Stimulated activated CD4-positive, alpha-beta T cell treated with anti-CD3 and anti-CD28 coated beads, Interleukin-15, amount 100 ng/mL, for 48 hours (primary cell): ENCODE measurements at places on chromosomes 1 and 21.

GRCh38 chr1:222060210-222060916 is 318.5 kb upstream of the DUSP10 start:
- DNase-seq = no peak

DNA sequence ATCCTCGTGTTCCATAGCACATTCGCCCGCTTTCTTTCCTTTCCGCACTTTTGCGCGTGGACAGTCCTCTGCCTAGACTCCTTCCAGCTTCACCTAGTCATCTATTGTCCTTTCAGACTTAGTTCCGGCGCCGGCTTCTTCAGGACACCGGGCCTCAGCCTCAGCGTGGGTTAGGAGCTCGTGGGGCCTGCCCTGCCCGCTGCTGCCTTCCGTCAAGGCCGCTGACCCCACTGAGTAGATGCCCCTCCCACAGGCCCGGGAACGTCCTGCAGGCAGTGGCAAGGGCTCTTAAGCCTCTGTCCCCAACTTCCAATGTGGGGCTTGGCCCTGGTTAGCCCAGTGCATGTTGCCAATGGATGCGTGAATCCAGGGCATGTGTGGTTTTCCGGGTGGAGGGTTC is 11.4 kb downstream of the DMRTB1 start:
- DNase-seq = no peak

DNA sequence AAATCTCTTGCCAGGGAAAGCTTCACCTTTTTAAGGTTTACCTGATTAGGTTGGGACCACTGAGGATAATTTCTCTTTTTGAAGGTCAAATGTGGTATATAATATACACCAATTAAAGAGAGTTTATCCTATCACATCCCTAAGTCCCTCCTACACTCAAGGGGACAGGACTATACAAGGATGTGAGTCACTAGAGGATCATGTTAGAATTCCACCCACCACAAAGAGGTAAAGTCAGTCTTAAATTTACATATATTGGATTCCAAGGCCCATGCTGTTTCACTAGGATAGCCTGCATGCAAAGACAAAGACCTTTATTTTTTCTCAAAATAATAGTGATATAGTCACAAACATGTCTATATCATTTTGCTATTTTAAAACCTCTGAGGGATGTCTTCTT is 164.4 kb downstream of the GIPC2 start:
- no peak for DNase-seq

DNA sequence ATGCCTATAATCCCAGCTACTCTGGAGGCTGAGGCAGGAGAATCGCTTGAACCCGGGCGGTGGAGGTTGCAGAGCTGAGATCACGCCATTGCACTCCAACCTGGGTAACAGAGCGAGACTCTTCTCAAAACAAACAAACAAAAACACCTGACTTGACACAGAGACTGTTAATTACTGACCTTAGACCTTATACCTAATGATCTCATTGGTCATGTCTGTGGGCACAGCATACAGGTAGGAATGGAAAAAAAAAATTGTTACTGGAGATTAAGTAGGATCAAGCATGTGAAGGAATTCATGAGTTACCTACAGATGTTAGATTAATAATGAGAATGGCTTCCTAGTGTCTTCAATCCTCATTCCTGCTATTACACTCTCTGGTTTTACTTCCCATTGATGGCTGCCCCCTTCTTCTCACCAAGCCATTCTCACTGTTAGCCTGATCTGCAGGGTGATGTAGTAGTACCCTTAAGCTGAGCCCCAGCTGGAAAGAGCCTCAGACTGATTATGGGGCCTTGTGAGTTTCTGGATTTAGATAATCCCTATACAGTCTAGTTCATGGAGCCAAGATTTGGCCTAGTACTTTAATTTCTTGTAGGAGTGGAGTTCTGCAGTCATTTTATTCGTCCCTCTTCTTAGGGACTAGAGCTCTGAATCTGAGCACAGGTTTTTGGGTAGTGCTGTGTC is 8.8 kb downstream of the TBCE start:
- DNase-seq = no peak

- DNase-seq = no peak
Measured at GRCh38 chr1:77076759-77077158, 142.5 kb downstream of the PIGK start.

GRCh38 chr1:11132563-11133293 is 33.1 kb upstream of the EXOSC10 start:
- no peak for DNase-seq

DNA sequence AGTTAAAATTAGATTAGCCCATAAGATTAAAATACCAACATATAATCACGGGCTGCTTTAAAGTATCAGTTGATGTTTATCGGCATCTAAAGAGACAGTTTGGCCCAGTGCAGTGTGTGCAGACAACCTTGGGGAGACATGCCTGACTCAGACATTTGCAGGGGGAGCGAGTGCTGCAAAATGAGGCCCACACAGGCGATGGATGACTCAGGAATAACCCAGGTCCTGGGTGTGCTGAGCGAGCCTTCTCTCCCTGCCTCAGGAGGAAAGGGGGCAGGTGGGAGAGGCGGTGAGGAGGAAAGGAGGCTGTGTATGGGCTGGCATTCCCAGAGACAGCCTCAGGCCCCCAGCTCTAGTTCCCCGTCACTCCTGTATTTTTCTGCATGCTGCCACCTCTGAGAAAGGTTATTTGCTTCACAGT is 9.0 kb downstream of the SLC9A1 start:
- DNase-seq = no peak

DNA sequence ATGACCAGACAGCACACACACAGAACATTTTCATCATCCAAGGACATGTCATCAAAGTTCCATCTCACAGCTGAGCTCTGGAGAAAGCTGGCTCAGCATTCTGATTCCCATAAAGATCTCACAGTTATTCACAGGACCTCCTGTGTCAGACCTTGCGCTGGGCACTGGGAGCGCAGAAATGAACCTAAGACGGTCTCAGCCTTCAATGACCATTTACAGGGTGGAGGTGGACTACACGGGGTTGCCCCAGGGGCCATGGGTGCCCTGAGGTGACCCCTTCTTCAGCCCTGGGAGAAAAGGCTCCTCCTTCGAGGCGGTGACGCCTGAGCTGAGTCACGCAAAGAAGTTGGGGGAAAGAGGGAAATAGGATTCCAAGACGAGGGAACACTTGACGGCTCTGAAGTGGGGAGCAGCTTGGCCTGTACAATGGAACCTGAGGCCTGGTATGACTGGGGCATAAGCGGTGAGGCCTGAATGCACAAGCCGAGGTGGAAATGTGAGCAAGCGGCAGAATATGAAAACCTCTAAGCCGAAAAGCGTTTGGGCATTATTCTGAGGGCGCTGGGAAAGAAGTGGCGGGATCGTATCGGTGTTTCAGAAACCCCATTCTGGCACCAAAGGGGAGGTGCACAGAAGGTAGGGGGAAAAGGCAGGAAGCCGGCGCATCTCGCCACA is 797 bp downstream of the CC2D1B start:
- DNase-seq = no peak

GRCh38 chr21:27429710-27430341 is 462.9 kb upstream of the ADAMTS5 start:
- no peak for DNase-seq

- DNase-seq = no peak
Measured at GRCh38 chr1:114428083-114428754, 82.8 kb downstream of the TRIM33 start.

GRCh38 chr1:111183308-111184069 is 17.0 kb downstream of the DENND2D start:
- no peak for DNase-seq

DNA sequence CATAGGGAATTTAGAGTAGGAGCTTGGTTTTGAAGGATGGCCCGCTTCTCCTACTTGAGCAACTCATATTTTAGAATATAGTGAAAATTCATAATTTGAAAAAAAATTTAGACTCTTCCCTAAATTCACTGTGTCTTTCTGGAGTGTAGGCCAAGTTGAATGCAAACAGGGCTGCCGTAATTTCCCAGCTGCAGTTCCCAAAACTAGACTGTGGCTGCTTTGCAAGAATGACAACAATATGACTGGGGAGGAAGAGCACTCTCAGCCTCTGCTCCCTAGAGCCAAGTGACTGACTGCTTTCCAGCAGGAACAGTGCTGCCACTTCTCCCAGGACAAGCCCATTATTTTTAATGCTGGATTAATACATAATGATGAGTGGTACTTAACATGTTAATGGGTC is 209.0 kb downstream of the RHOU start:
- DNase-seq = no peak

GRCh38 chr1:203090421-203091198 is 4.8 kb upstream of the MYOG start:
- DNase-seq = no peak

DNA sequence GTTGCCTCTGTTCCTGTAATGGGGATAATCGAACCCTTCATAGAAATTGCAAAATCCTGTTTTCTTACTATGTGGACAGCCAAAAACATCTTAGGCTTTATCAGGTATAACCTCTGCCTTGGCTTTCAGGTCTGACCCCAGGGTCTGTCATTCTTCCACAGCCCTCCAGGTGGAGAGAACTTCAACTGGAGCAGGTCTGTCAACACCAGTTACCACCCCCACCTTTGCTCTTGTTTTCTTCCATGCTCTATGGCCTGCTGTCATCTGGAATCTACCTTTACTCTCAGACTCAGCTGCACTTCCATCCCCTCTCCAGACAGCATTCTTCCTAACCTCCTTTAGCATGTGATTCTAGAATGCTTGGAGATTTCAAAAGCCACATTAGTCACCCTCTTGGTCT is 10.4 kb upstream of the GJA9 start:
- no peak for DNase-seq

- DNase-seq = no peak
Measured at GRCh38 chr1:205518661-205519540, 14.4 kb downstream of the CDK18 start.

DNA sequence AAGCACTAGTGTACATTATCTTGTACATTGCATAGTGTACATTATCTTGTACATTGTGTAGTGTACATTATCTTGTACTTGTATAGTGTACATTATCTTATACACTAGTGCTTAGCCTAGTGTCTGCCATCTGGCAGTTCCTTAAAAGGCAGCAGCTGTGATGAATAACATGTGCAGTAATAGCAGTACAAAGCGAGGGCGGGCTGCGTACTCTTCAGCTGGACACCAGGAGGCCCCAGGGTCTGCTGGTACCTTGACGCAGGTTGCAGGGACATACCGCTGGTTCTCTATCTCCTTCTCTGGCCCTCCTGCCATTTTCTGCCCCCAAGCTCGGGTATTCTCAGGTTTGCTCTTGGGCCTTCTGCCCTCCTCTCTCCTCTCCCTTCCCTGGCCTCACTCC is 149.6 kb downstream of the SEC16B start:
- no peak for DNase-seq

DNA sequence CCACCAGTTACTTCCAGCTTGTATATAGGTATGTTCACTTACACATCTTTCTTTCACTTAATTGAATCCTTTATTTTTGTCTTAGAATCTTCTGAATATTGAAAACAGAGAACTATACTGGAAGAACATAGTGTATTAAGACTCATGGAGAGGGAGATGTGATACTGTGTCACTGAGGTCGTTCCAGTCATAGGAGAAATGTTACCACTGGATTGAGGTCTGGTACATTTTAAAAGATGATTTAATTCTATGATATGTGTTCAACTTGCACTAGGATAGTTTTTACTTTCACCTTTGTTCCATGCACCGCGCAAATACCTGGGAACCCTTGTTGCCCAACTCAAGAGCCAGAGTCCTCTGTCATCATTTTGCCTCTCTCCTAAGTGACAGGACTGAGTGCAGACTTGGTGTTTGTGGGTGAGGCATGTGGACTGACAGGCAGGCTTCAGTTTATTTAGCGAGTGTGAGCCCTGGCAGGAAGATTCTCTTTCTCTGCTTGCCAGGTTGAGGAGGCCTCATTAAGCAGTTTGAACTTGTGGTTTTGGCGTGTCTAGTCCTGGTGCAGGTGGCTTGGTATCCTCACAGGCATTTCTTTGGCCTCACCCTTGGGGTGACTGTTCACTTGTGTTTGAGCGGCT is 63.7 kb downstream of the DYRK1A start:
- DNase-seq = no peak

GRCh38 chr1:181514298-181515290 is 31.3 kb downstream of the CACNA1E start:
- no peak for DNase-seq

- DNase-seq = no peak
Measured at GRCh38 chr21:38486221-38486620, 12.1 kb downstream of the ERG start.

DNA sequence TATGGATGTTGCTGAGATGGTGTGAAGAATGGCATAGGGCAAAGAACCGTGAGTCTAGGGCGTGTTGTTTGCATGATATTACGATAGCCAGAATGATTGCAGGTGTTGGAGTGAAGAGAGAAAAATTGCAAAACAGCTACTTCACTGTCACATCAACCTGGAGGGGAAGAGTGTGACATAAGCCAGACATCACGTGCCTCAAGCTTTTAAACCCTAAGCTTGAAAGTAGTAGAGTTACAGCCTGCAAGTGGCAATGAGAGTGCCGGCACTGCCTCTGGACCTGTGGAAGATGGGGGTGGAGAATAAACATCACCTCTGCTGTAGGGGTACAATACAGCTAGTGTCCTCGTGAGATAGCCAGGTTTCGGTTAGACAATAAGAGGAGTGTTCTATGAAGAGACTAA is 11.1 kb downstream of the EEIG2 start:
- no peak for DNase-seq

DNA sequence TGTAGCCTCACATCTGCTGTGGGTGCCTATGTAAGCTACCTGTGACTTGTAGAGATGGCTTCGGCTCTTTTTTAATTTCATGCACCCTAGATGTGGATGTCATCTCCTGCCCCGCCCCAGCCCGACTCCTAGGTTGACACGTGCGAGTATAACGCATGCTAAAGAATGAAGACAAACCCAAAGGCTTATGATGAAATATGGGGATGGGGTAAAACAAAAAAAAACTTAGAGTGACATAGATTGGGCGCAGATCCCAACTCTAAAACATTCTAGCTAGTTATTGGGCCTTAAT is 613 bp upstream of the ERO1B start:
- no peak for DNase-seq

- no peak for DNase-seq
Measured at GRCh38 chr1:8870103-8870502, 8.4 kb downstream of the ENO1 start.

DNA sequence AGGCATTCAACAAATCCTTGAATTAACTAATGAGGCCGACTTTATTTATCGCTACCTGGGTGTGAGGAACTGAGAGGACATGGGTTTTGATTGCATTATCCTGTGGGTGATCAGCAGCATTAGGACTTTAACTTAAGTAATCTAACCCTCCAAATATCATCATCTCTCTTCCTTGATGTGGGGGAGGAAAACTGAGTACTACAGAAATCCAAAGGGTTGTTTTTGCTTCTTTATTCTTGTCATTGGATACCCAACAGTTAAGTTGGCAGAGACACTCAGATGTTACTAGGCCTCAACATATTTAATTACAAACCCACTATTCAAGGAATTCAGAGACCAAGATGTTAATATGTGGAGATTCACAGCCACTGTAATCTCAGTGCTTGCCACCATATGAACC is 97.4 kb upstream of the ST6GALNAC5 start:
- DNase-seq = no peak

GRCh38 chr1:20114021-20114648 is 5.2 kb downstream of the PLA2G2D start:
- DNase-seq = no peak

- DNase-seq = peak; percentile 60
Measured at GRCh38 chr1:247331172-247331524, 519 bp downstream of the ZNF496 start.
